GM12878 (cell line): ENCODE measurements at places on chromosomes 2 and 18.
A peak's percentile ranks its signal among the peaks of the same experiment; 100 is the strongest.

DNA sequence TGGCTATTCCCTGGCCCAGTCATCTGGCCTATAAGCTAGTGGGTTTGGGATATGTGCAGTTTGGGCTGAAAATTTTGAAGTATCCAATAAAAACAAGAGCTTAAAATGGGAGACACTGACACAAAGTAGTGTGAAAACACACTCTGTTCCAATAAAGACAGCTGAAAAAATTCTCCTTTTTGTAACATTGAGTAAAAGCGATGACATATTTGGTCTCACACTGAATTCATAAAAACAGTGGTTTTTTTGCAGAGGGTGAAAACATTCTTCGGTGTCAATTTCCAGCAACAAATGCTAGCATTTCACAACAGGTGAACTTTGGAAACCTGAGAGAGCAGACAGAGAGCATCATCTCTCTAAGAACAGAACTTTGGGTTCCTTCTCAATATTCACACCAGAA, 142.2 kb downstream of the OSR1 start:
- H3K36me3 ChIP-seq: no peaks in the 10 kb centered on the region
- no peak for DNase-seq
- H3K4me3 ChIP-seq: no peak overlapping the region
- no peak overlapping the region for H3K27ac ChIP-seq
- no peaks in the 10 kb centered on the region for H3K4me1 ChIP-seq
- no peaks in the 10 kb centered on the region for H3K27me3 ChIP-seq

GRCh38 chr2:21367421-21367820, 243.7 kb downstream of the TDRD15 start:
- no peak overlapping the region for H3K4me3 ChIP-seq
- no peaks in the 10 kb centered on the region for H3K36me3 ChIP-seq
- no peaks in the 10 kb centered on the region for H3K27me3 ChIP-seq

- no peak overlapping the region for H3K27ac ChIP-seq
- H3K36me3 ChIP-seq: no peaks in the 10 kb centered on the region
- DNase-seq: no peak
Observed at GRCh38 chr2:209629597-209629996, 142.0 kb upstream of the UNC80 start.

- no peaks in the 10 kb centered on the region for H3K36me3 ChIP-seq
- no peak overlapping the region for H3K27ac ChIP-seq
- H3K27me3 ChIP-seq: no peaks in the 10 kb centered on the region
- no peaks in the 10 kb centered on the region for H3K4me1 ChIP-seq
- peak; percentile 20 for DNase-seq
Observed at GRCh38 chr2:57549642-57550102, 496.9 kb upstream of the VRK2 start.

- no peak overlapping the region for H3K4me3 ChIP-seq
- H3K36me3 ChIP-seq: no peaks in the 10 kb centered on the region
- no peak overlapping the region for H3K27ac ChIP-seq
- no peaks in the 10 kb centered on the region for H3K4me1 ChIP-seq
Observed at GRCh38 chr2:114659880-114660279, 217.4 kb downstream of the DPP10 start.

GRCh38 chr18:67359873-67360838, 156.4 kb downstream of the DSEL start:
- H3K4me3 ChIP-seq: no peak overlapping the region
- H3K27me3 ChIP-seq: no peaks in the 10 kb centered on the region; the same call in 1 of the 2 replicates
- DNase-seq: no peak
- H3K27ac ChIP-seq: no peak overlapping the region

GRCh38 chr2:186125625-186126024, 360.4 kb upstream of the ZC3H15 start:
- no peaks in the 10 kb centered on the region for H3K4me1 ChIP-seq
- H3K27ac ChIP-seq: no peak overlapping the region
- no peak overlapping the region for H3K4me3 ChIP-seq
- DNase-seq: no peak

DNA sequence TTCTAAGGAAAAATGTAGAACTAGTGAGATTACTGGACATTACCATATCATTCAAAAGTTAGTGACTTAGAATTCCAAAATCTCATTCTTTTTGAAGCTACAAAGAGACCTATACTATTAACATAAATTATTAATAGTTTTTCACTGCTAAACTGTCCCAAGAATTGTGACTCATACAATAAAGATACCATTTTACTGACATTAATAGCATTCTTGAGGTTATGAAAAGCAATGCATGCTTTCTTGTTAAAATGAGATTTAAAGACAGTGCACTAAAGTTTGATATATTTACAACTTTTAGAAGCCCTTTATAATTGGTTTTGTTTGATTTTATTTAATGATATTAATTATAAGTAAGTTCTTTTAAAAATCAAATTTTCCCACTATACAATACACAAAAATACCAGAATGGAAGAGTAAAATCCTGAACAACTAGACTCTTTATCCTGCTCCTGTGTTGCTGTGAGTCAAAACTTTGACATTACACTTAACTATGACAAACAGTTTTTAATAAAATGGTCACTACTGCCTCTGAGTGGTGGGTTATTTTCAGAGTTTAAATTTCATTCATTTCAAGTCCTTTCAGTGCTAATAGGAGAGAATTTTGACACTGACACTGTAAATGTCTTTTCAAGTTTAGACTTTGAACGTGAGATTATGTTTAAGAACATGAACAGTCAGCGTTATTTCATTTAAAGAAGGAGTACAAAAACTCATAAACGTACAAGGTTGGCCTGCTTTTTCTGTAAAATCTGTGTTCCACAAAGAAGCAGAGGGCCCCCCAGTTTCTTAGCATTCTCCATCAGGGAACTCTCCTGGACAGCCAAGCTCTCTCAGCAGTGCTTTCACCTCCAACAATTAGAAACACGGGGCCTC, 54.5 kb downstream of the FAM124B start:
- no peak overlapping the region for H3K27ac ChIP-seq
- H3K4me1 ChIP-seq: no peaks in the 10 kb centered on the region
- H3K36me3 ChIP-seq: no peaks in the 10 kb centered on the region
- no peak for DNase-seq
- no peaks in the 10 kb centered on the region; the same call in 1 of the 2 replicates for H3K27me3 ChIP-seq

GRCh38 chr2:12119841-12120240, 373.4 kb downstream of the LPIN1 start:
- H3K36me3 ChIP-seq: no peaks in the 10 kb centered on the region
- no peak overlapping the region for H3K27ac ChIP-seq
- H3K27me3 ChIP-seq: no peaks in the 10 kb centered on the region
- peaks cover 13% of the 10 kb centered on the region for H3K4me1 ChIP-seq

DNA sequence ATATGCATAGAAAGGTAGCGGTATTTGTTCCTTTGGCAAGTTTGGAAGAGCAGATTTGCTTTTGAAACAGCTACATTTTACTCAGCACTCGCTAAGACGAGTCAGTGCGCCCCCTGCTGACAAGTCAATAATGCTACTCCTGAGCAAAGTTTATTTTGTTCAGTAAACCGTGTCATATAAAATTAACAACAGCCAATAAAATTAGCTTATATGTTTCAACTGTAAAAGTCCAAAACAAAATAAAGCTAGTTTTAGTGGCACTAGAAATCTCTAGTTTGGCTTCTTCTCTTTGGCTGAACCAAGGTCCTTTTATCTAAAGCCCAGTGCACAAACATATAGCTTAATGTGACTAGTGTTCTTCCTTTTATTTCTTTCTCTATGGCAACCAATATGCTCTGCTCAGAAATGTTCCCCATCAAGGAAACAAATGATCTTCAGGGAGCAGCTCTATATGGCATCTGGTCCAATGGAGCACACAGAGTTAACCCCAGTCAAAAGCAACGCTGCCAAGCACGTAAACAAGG, 4.2 kb upstream of the POU3F3 start:
- DNase-seq: no peak
- no peak overlapping the region for H3K27ac ChIP-seq
- H3K4me1 ChIP-seq: no peaks in the 10 kb centered on the region

- no peak overlapping the region for H3K27ac ChIP-seq
- no peaks in the 10 kb centered on the region for H3K27me3 ChIP-seq
- peaks cover 43% of the 10 kb centered on the region for H3K36me3 ChIP-seq
- no peaks in the 10 kb centered on the region for H3K4me1 ChIP-seq
- no peak overlapping the region for H3K4me3 ChIP-seq
Observed at GRCh38 chr2:24820175-24820513, 26.9 kb downstream of the CENPO start.

- no peak for DNase-seq
- no peak overlapping the region for H3K4me3 ChIP-seq
- H3K4me1 ChIP-seq: no peaks in the 10 kb centered on the region
- no peaks in the 10 kb centered on the region for H3K36me3 ChIP-seq
- no peak overlapping the region for H3K27ac ChIP-seq
- H3K27me3 ChIP-seq: no peaks in the 10 kb centered on the region
Observed at GRCh38 chr2:165544897-165545296, 75.4 kb downstream of the CSRNP3 start.

DNA sequence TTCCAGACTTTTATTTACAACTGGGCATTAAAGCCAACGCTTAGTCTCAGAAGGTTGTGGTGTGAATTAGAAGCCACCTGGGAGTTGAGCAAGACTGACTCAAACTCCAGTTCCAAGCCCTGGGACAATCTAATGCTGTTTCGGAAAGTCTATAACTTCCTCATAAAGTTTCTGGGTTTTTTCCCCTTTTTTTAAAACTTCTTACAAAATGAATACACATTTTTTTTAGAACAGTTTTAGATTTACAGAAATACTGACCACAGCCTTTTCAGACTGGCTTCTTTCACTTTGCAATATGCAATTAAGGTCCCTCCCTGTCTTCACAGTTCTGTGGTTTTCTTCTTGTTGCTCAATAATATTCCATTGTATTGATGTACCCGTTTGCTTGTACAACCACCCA, 115.9 kb upstream of the TWIST2 start:
- no peak overlapping the region for H3K4me3 ChIP-seq
- no peaks in the 10 kb centered on the region for H3K27me3 ChIP-seq
- no peak overlapping the region for H3K27ac ChIP-seq
- H3K4me1 ChIP-seq: no peaks in the 10 kb centered on the region

GRCh38 chr18:24214144-24214543, 75.3 kb downstream of the CABYR start:
- H3K27me3 ChIP-seq: no peaks in the 10 kb centered on the region; the same call in 1 of the 2 replicates
- no peaks in the 10 kb centered on the region for H3K36me3 ChIP-seq
- no peak overlapping the region for H3K4me3 ChIP-seq

GRCh38 chr2:205811387-205811786, 129.1 kb downstream of the NRP2 start:
- H3K4me3 ChIP-seq: no peak overlapping the region
- DNase-seq: no peak
- H3K4me1 ChIP-seq: no peaks in the 10 kb centered on the region

DNA sequence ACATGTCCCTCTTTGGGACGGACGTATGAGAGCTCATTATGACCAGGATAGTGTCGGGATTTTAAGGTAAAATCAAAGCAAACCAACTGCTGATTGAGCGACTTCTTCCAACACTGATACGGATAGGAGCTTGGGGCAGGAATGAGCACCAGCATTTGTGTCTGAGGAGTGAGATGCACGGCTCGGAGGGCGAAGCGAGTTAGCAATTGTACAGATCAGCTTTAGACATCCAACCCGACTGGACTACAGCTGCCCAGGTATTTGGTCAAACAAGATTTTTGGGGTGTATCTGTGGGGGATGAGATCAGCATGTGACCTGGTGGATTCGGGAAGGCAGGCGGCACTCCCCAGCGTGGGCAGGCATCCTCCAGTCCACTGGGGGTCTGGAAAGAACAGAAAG, 76.1 kb downstream of the NDUFA10 start:
- H3K4me1 ChIP-seq: no peaks in the 10 kb centered on the region; the same call in 1 of the 2 replicates
- no peak overlapping the region for H3K4me3 ChIP-seq
- H3K27me3 ChIP-seq: no peaks in the 10 kb centered on the region

DNA sequence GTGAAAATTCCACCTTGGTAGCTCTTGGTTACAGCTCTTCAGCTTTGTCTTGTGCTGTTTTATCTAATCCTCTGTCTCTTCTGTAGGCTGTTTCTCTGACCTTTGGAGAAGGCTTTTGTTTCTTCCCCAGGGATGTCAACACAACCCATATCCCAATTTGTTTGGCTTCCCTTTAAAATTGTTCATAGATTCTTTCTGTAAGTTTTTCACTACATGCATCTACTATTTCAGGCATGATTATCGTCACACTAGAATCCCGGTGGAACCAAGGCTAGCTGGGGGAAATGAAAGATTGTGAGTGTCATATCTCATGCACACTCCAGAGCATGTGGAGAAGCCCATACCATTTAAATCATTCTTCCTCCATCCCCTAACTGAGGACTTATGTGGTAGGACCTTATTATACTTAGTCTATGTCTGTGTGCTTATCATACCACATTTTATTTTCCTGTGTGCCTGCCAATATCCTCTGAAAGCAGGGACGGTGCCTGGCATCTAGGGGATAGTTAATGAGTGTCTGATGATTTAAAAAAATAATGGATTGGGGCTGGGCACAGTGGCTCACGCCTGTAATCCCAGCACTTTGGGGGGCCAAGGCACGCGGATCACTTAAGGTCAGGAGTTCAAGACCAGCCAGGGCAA, 59.9 kb downstream of the CRIM1 start:
- no peaks in the 10 kb centered on the region for H3K27me3 ChIP-seq
- H3K4me1 ChIP-seq: no peaks in the 10 kb centered on the region
- no peaks in the 10 kb centered on the region for H3K36me3 ChIP-seq
- no peak overlapping the region for H3K27ac ChIP-seq
- no peak for DNase-seq

DNA sequence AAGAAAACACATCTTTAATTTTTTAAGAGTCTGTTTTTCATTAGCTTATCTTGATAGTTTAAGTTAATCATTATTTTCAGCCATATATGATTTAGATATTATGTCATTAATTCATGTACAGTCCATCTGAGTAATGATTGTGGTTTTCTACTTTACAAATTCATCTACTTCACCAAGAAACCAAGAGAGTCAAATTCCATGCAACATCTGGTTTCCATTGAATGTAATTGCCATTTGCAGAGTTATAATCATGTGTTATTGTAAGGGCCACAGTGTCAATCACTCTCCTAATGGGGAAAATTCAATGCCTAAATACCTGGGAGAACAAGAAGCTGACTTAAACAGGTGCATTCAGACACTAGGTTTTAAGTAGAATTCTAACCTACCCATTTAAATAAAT, 217.2 kb upstream of the OSR1 start:
- no peak for DNase-seq
- no peaks in the 10 kb centered on the region for H3K4me1 ChIP-seq
- no peaks in the 10 kb centered on the region for H3K27me3 ChIP-seq
- H3K27ac ChIP-seq: no peak overlapping the region
